Muscle of back (tissue), 13 donors: ENCODE measurements at places on chromosomes 4 and X. TPM values are rescaled to one million over a fixed set of nuclear protein-coding genes. Genes with fewer than 3 reads are reported as not detected.

Gene TBX22
- 0.07 TPM for polyA plus RNA-seq

DNA sequence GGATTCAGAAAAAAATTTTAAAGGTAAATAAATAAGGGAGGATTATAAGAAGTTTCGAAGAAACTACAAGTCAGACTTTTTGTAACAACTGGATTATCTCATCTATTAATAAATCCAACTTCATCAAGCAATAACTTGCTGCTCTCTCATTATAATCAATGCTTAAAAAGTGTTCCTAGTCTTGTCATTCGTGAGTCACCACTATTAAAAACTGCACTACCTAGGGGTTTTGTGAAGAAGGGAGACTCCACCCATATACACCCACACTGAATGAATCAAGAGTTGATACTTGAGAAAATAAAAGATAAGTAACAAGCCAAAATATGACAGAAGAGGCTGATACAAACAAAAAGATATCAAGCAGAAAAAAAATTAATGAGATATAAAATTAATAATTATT lies 360.5 kb downstream of the ZNF674 start:
- no peak for DNase-seq

GRCh38 chr4:163196926-163197480 lies 30.3 kb upstream of the NAF1 start:
- DNase-seq = peak; percentile 90

DNA sequence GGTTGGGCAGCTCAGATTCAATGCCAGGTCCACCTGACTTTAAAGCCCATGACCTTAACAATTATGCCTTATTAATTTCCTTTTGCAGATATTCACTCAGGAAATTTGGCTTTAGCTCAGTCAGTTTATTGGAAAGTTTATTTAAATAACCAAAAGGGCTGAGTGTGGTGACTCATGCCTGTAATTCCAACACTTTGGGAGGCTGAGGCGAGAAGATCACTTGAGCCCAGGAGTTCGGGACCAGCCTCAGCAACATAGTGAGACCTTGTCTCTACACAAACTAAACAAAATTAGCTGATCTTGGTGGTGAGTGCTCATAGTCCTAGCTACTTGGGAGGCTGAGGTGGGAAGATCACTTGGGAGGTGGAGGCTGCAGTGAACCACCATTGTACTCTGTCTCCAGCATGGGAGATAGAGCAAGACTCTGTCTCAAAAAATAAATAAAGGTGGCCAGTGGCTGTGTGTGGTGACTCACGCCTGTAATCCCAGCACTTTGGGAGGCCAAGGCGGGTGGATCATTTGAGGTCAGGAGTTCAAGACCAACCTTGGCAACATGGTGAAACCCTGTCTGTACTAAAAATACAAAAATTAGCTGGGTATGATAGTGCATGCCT lies 43.3 kb downstream of the RHOH start:
- DNase-seq = no peak

- DNase-seq = no peak
These were observed 272.1 kb downstream of the RPA4 start for GRCh38 chrX:97155816-97156215.
